ENCODE measurements at places on chromosomes 16 and 17.
A peak's percentile ranks its signal among the peaks of the same experiment; 100 is the strongest.

- no peak for DNase-seq
Measured at GRCh38 chr17:27996202-27997043, 46.1 kb upstream of the NLK start.

- no peak for DNase-seq
Measured at GRCh38 chr17:80717720-80718083, 173.1 kb downstream of the RPTOR start.

- DNase-seq, result no peak
Measured at GRCh38 chr17:66412857-66413558, 110.6 kb downstream of the PRKCA start.

GRCh38 chr16:83586461-83587200 is 221.1 kb upstream of the HSBP1 start:
- DNase-seq, result no peak

- DNase-seq, result peak; percentile 73
Measured at GRCh38 chr17:17840751-17841591, 4.2 kb upstream of the SREBF1 start.

- DNase-seq, result peak; percentile 83
Measured at GRCh38 chr17:77451245-77451893, 310.6 kb downstream of the SEC14L1 start.

DNA sequence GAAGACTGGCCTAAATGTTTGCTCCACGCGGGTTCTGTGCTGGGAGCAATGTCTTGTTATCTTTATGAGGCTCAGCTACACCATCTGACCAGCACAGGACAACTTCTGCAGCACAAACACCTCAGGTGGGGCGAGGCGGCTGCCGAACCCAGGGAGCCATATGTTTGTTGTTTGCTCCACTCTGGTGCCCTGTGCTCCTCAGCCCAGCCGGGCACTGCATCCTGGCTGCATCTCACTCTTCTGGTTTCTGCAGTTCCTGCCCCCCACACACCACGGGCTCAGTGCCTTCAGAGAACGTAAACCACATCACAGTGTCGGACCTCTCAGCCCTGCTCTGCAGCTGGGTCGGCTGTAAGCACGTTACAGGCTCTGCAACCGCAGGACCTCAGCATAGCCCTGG is 32.4 kb downstream of the MXRA7 start:
- DNase-seq, result no peak

GRCh38 chr16:89155851-89156739 is 15.5 kb upstream of the CDH15 start:
- no peak for DNase-seq

GRCh38 chr17:82570277-82570676 is 50.7 kb downstream of the FOXK2 start:
- DNase-seq, result no peak

DNA sequence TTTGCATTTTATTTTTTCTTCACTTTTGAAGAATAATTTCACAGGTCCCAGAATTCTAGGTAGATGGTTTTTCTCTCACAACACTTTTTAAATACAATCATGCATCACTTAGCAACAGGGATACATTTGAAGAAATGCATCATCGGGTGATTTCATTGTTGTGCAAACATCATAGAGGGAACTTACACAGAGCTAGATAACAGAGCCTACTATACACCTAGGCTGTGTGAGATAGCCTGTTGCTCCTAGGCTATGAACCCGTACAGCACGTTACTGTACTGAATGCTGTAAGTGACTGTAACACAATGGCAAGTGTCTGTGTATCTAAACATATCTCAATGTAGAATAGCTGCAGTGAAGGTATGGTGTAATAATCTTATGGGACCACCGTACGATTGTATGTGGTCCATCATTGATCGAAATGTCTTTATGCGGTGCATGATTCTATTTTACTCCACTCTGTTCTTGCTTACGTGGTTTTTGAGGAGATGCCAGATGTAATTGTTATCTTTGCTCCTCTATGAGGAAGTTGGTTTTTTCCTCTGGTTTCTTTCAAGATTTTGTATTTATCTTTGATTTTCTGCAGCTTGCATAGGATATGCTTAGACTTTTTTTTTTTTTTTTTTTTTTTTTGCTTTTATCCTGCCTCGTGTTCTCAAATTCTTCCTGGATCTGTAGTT is 35.5 kb upstream of the TMEM92 start:
- DNase-seq, result no peak

GRCh38 chr17:82840431-82840831 is 609 bp upstream of the ZNF750 start:
- DNase-seq, result no peak

- no peak for DNase-seq
Measured at GRCh38 chr17:63552211-63552610, 1.9 kb downstream of the DCAF7 start.

- no peak for DNase-seq
Measured at GRCh38 chr17:74274060-74274708, at the start of gene DNAI2. DNAI2 (plus strand) TSS chr17:74274234; CDS start chr17:74281818, 7,584 bp downstream.

DNA sequence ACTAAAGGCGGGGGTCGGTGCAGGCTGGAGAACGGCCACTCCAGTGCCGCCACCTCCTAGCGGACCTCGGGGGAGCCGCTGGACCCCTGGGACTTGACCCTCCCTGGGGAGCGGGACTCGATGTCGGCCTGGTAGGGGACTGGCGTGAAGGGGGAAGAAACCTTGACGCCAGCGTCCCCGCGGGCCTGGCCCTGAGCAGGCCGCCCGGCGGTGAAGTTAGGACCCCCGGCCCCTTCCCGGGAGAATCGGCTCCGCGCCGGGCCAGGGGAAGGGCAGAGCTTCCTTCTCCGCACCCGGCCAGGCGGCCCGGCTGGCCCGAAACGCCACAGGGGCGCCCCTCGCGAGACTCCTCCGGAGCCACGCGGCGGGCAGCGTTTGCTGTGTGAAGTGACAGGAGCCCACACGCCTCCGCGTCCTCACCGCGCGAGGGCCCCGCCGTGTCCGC is 389 bp downstream of the DUS1L start:
- no peak for DNase-seq

DNA sequence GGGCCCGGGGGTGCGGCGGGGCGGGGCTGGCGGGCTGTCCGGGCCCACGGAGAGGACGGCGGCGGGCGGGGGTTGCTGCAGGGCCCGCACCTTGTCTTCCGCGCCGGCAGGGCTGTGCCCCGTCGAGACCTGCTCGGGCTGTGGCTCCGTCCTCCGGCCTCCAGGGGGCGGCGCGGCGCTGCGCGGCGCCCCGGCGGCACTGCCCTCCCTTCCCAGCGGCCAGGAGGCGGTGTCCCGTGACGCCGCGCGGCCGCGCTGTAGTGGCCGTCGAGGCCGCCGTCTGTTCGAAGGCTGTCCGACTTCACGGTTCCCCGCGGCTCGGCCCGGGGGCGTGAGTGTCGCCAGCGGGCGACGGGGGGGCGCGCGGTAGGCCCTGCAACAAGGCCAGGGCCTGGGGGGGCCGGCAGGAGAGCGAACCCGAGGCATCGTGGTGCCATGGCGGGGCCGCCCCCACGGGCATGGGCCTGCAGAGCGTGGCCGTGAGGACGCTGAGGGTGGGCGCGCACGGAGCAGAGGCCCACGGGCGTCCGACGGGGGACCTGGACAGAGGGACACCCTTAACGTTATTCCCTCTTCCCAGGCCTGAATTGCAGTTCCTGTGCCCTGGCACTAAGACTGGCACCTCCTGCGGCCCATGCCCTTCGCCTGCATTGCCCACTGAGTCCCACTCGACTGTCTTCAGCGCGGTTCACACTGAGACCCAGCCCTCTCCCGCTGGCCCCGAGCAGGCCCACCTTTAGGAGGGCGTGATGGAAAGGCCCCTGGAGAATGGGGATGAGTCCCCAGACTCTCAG is at the start of gene PLEKHG4:
TSS of gene PLEKHG4 (plus strand) at position 237 of the 794 bp plus-strand sequence. CDS start at position 750, 513 bp downstream.
- no peak for DNase-seq

DNA sequence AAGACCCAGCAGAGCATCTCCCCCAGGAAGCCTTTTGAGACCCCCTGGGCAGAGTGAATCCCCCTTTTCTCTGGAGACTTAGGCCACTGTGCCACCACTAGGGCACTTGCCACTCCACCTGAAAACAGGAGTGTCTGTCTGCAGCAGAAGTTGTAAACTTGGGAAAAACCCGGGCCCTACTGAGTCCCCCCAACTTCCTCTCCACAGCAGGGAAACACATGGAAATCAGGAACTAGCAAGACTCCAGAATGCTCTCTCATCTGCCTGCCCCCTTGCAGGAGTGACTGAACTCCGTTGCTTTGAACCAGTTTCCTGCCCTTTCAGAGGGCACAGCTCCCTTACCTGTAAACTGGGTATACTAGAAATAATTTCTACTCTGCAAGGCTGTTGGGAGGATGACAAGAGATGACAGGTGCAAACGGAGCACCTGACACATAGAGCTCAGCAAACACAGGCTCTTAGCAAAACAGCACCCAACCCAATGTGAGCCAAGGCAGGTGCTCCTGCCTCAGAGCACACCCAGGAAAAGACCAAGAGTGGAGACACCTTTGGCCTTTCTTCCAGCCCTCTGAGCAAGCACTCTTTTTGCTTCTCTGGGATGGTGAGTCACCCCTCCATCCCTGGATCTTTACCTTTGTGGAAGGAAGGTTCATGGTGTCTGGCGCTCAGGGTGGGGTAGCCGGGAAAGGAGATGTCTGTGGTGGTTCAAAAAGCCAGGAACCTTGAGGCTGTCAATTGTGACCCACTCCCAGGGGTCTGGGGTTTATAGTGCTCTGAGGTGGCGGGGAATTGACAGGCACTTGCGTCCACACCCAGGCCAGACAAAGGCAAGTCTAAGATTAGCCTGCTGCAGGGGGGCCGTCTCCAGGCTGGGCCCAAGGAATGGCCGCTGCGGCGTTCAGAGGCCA is at the start of gene HCRT:
TSS of gene HCRT (minus strand) at position 740 of the 908 bp plus-strand sequence. CDS start at position 653, 87 bp downstream.
- DNase-seq, result no peak

Measured in occipital lobe (tissue), 3 donors.